ENCODE measurements at places on chromosomes 2 and 18.

- H3K4me3 ChIP-seq: no peak overlapping the region
- H3K36me3 ChIP-seq: no peaks in the 10 kb centered on the region
- no peaks in the 10 kb centered on the region for H3K4me1 ChIP-seq
- DNase-seq: no peak
- H3K27me3 ChIP-seq: no peaks in the 10 kb centered on the region
Measured at GRCh38 chr2:237025090-237025865, 60.4 kb upstream of the COPS8 start.

DNA sequence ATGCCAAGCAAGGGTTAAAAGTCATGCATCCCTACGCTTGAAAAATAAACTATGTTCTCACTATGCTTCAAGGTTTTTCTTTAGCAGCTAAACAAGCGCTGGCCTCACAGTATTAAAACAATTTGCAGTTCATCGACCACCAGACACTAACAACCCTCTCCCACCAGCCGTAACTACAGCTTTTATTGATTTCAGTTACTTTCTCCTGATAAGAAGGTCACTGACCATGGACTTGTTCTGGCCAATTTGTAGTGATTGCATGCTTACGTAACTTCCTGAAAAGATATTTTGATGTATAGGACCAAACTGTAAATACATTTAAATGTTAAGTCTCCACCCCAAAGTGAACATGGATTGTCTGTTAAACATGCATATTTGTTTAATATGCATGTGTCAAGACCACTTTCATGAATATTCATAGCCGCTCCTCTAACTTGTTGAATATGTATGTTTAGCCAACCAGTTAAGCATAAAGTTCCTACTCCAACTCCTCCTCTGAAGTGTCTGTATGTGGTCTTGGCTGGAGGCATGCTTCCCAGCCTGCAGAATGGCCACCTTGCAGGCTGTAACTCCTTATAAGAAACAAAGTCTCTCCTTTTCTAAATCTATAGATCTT, 1.7 kb upstream of the THOC1 start:
- no peaks in the 10 kb centered on the region for H3K27me3 ChIP-seq
- H3K27ac ChIP-seq: no peak overlapping the region
- H3K4me3 ChIP-seq: no peak overlapping the region

- no peaks in the 10 kb centered on the region for H3K4me1 ChIP-seq
- no peaks in the 10 kb centered on the region for H3K36me3 ChIP-seq
- DNase-seq: no peak
- H3K27me3 ChIP-seq: no peaks in the 10 kb centered on the region
Measured at GRCh38 chr2:6764968-6765723, 100.6 kb downstream of the CMPK2 start.

GRCh38 chr2:145431181-145431951, 911.4 kb upstream of the ZEB2 start:
- H3K27ac ChIP-seq: no peak overlapping the region

DNA sequence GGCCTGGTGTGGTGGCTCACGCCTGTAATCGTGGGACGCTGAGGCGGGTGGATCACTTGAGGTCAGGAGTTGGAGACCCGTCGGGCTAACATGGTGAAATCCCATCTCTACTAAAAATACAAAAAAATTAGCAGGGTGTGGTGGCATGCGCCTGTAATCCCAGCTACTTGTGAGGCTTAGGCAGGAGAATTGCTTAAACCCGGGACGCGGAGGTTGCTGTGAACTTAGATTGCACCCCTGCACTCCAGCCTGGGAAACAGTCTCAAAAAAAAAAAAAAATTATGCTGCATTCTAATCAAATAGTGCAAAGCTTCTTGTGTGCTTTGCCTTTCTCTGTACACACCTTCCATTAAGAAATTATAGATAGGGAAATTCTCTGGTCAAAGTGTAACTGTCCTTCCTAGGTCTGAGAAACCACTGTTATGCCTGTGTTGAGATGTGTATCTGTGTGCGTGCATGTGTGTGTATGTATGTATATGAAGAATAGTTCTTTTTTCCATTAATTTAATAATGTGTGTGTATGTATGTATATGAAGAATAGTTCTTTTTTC, 2.5 kb downstream of the CD28 start:
- no peaks in the 10 kb centered on the region for H3K27me3 ChIP-seq
- no peaks in the 10 kb centered on the region for H3K36me3 ChIP-seq
- DNase-seq: no peak
- H3K4me1 ChIP-seq: no peaks in the 10 kb centered on the region
- no peak overlapping the region for H3K27ac ChIP-seq

GRCh38 chr2:179193759-179194394, 70.8 kb downstream of the SESTD1 start:
- H3K4me1 ChIP-seq: no peaks in the 10 kb centered on the region
- DNase-seq: no peak
- H3K36me3 ChIP-seq: no peaks in the 10 kb centered on the region
- no peaks in the 10 kb centered on the region for H3K27me3 ChIP-seq
- no peak overlapping the region for H3K4me3 ChIP-seq

DNA sequence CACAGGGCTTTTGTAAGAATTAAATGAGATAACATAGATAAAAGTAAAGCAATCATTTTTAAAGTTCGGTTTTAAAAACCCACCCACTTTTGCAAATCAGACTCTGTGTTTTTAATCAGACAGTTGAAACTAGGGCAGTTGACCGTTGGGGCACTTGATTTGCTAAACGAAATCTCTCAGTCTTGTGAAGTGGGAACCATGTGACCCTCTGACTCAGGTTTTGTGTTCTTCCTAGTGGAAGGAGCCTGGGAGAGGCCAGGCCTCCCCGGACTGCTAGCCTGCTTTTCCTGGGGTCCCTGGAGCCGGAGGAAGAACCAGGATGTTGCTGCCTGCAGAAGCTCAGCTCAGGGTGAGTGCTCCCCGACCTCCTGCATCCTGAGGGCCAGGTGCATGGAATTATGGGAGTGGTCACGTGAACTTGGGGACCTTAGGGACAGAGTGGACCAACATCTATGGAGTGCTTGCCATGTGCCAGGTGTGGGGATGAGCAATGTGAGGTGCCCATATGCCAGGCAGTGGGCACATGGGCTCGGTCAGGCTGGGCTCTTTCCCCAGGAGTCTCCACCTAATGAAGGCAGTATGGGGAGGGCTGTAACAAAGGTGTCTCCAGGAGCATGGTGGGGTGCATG, 3.9 kb downstream of the C2orf72 start:
- no peaks in the 10 kb centered on the region for H3K36me3 ChIP-seq
- no peak overlapping the region for H3K4me3 ChIP-seq
- H3K4me1 ChIP-seq: no peaks in the 10 kb centered on the region
- DNase-seq: no peak

GRCh38 chr2:159683817-159684216, 28.5 kb upstream of the MARCHF7 start:
- H3K27ac ChIP-seq: no peak overlapping the region
- no peak overlapping the region for H3K4me3 ChIP-seq
- H3K27me3 ChIP-seq: no peaks in the 10 kb centered on the region
- DNase-seq: no peak

DNA sequence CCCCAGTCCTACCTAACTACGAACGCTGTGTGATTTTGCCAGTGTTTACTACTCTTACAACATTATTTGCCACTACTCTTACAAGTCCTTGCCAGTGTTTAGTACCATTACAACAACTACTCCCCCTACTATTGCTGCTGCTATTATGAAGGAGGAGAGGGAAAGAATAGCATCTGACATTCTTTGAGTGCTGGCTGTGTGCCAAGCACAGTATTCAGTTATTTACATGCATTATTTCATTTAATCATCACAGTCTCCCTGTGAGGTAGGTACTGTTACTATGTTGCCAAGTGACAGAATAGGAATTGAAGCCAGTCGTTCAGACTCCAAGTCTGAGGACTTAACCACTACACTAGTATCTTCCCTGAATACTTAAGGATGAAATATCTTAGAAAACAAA, 185.9 kb upstream of the FOSL2 start:
- DNase-seq: no peak
- no peak overlapping the region for H3K4me3 ChIP-seq

DNA sequence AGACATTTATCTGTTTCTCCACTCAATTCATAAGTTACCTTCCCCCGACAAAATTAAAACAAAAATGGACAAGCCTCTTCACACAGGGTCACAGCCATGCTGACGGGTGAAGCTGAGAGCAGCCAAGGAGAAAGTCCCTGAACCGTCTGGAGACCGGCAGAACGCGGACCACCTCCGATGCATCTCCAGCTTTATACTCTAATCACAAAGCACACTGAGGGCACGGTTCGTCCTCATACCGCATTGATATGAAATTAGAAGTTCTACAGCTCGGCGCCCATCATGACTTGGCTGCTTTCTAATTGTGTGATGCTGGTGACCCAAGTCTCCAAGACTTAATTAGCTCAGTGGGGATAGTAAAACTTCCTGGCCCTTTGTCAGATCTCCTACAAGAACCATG, 181.2 kb upstream of the PXDN start:
- H3K4me3 ChIP-seq: no peak overlapping the region
- no peaks in the 10 kb centered on the region for H3K27me3 ChIP-seq
- no peak overlapping the region for H3K27ac ChIP-seq
- no peaks in the 10 kb centered on the region for H3K4me1 ChIP-seq

DNA sequence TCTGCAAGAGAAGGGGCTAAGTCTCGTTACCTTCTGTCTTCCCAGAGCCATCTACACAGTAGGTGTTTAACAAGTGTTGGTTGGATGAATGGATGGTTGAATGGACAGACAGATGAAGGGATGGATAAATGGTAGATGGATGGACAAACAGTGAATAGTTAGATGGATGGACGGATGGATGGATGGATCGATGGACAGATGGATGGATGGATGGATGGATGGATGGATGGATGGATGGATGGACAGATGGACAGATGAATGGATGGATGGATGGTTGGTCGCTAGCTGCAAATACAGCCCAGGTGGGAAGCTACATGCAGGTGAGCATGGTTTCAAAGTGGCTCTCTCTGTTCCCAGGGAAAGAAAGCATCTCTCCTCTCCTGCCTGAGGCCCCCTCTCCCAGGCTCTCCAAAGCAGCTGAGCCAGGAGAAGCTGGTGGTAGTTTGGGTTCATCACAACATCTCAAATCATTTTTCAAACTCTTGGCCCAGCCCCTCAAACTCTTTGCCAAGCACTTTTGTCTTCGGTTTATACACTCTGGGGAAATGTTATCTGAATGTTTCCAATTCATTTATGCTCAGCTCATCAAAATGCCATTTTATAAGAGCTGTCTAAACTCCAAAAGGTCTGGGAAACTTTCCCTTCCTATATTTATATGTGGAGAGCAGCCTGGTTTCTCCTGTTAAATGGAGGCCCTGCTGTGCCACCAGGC, 192.7 kb downstream of the ANAPC1 start:
- no peaks in the 10 kb centered on the region for H3K36me3 ChIP-seq
- no peak overlapping the region for H3K27ac ChIP-seq
- no peak for DNase-seq
- no peak overlapping the region for H3K4me3 ChIP-seq
- no peaks in the 10 kb centered on the region for H3K27me3 ChIP-seq

DNA sequence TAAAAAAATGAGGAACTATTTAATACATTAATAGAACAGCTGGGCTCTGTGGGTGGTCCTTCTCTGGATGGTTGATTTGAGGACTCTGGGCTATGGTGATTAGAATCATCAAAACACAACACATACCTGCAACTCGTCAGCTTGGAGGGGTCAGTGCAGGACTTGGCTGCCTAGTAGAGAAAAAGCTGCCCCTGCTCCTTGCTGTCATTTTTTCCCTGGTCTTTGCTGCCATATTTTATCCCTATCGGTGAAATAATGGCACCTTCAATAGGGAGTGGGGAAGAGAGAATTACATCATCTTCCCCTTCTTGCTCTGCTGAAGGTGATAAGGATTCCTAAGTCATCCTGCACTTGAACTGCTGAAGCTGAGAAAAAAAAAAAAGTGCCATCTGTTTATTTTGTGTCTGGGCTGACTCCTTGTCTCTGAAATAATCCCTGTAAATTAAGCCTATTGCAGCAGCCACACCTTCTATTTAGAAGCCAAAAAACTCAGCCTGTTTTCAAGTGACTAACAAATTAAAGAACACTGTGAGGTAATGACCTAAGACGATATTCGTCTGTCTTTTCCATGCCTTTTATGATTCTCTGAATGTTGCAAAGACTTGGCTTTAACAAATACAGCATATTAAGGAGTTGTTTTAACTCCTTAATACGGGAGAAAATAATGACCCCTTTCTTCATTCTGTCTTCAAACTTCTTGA, 89.3 kb downstream of the ACVR1 start:
- peaks cover 57% of the 10 kb centered on the region for H3K4me1 ChIP-seq
- no peak overlapping the region for H3K4me3 ChIP-seq
- DNase-seq: no peak
- no peaks in the 10 kb centered on the region for H3K27me3 ChIP-seq
- H3K36me3 ChIP-seq: no peaks in the 10 kb centered on the region
- H3K27ac ChIP-seq: no peak overlapping the region

GRCh38 chr2:150107816-150108215, 379.7 kb downstream of the RND3 start:
- H3K27me3 ChIP-seq: no peaks in the 10 kb centered on the region
- H3K36me3 ChIP-seq: no peaks in the 10 kb centered on the region
- no peaks in the 10 kb centered on the region for H3K4me1 ChIP-seq
- no peak overlapping the region for H3K4me3 ChIP-seq

DNA sequence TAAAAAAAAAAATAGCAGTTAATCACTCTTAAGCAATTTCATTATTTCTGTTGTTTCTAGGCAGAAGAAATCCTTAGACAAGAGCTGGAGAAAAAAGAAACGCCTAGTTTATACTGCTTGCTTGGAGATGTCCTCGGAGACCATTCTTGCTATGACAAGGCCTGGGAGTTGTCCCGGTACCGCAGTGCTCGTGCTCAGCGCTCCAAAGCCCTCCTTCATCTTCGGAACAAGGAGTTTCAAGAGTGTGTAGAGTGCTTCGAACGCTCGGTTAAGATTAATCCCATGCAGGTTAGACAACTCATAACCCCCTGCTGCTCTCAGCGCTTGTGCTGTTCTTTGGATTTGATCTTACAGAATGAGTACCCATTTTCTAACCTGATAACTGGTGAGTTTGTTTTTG, 130.4 kb downstream of the TTC27 start:
- no peak overlapping the region for H3K27ac ChIP-seq
- no peak for DNase-seq
- H3K27me3 ChIP-seq: no peaks in the 10 kb centered on the region
- H3K4me3 ChIP-seq: no peak overlapping the region
- no peaks in the 10 kb centered on the region for H3K4me1 ChIP-seq
- H3K36me3 ChIP-seq: peaks cover 18% of the 10 kb centered on the region

DNA sequence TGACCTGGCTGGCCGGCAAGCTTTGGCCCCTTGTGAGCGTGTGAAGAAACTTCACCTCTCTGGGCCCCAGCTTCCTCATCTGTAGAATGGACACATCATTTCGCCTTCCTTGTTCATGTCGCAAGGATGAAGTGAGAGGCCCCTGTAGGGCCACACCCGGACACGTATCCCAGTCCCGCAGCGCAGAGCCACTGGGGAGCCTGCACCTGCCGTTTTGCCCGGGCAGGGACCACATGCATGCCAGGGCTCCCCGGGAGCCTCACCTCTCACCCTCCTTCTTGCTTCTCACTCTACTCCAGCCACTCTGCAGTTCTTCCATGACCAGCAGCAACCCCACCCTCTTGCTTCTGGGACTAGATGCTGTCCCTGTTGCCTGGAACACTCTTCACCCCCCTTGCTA, 77.5 kb downstream of the FAM168B start:
- DNase-seq: no peak
- H3K4me3 ChIP-seq: no peak overlapping the region
- H3K27me3 ChIP-seq: no peaks in the 10 kb centered on the region
- H3K36me3 ChIP-seq: no peaks in the 10 kb centered on the region

Measured in upper lobe of right lung (tissue), 1 donor.